OCI-M1 (cell line): ENCODE measurements at places on chromosomes 11 and 22.

DNA sequence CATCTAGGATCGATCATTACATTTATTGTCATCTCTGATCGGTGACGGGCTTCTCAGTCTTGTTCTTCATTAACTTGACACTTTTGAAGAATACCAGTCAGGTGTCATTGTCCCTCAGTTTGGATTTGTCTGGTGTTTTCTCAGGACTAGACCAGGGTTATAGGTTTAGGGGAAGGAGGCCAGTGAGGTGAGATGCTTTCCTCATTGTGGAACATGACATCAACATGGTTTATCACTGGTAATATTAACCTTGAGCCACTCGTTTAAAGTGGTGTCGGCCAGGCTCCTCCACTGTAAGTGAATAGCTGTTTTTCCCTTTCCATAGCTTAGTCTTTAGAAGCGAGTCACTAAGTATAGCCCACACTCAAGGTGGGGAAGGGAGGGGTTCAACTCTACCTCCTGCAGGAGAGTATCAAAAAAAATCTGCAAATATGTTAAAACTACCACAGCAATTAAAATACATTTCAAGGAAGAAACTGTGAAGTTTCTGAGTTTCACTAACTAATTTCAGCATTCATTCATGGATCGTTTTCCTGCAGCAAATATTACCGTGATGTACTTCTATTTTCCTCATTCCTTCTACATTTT, 42.0 kb downstream of the KCNQ1OT1 start:
- DNase-seq = no peak

- DNase-seq = no peak
Observed at GRCh38 chr11:61108847-61109585, 6.7 kb downstream of the CD5 start.

- peak; percentile 84 for DNase-seq
Observed at GRCh38 chr11:119144825-119145486, 3.9 kb upstream of the ABCG4 start.

GRCh38 chr11:63462137-63462536, 28.8 kb downstream of the PLAAT5 start:
- DNase-seq = peak; percentile 50

DNA sequence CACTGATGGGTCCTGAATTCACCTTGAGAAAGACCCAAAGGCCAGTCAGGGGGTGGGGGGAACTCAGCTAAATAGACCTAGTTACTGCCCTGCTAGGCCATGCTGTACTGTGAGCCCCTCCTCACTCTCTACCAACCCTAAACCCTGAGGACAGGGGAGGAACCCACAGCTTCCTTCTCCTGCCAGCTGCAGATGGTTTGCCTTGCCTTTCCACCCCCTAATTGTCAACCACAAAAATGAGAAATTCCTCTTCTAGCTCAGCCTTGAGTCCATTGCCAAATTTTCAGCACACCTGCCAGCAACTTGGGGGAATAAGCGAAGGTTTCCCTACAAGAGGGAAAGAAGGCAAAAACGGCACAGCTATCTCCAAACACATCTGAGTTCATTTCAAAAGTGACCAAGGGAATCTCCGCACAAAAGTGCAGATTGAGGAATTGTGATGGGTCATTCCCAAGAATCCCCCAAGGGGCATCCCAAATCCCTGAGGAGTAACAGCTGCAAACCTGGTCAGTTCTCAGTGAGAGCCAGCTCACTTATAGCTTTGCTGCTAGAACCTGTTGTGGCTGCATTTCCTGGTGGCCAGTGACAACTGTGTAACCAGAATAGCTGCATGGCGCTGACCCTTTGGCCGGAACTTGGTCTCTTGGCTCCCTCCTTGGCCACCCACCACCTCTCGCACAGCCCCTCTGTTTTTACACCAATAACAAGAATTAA, 2.4 kb upstream of the TTC36 start:
- DNase-seq = no peak

DNA sequence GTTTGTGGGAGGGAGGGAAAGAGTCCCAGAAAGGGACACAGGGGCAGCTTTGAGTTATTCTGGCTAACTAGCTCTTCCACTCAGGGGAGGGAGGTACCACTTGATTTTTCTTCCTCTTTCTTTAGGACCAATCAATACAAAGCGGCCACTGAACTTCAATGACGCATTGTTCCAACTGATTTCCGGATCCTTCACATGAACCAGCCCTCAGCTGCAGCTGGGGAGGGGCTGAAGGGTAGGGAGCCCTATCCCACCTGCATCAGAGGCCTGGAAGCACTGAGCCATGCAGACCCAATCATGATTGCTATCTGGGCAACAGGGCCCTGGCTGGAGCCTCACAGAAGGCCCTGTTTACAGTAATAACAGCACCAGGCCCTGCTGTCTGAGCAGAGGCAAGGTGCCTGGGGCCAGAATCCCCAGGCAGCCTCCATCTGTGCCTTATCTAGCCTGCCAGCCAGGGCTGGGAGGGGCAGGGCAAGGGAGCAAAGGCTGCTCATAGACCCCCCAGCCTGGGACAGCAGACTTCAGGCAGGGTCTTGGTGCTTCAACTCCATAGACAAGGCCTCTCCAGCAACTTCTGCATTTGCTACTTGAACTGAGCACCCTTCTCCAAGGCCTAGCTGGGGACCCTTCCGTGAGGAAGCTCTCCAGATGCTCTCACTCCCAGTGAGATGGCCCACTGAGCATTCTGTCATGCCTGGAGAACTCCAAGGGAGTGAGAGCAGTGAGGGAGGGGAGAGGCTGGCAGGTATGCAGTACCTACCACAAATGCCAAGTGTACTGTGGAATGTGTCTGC, 22.5 kb downstream of the CLPB start:
- peak; percentile 100 for DNase-seq

DNA sequence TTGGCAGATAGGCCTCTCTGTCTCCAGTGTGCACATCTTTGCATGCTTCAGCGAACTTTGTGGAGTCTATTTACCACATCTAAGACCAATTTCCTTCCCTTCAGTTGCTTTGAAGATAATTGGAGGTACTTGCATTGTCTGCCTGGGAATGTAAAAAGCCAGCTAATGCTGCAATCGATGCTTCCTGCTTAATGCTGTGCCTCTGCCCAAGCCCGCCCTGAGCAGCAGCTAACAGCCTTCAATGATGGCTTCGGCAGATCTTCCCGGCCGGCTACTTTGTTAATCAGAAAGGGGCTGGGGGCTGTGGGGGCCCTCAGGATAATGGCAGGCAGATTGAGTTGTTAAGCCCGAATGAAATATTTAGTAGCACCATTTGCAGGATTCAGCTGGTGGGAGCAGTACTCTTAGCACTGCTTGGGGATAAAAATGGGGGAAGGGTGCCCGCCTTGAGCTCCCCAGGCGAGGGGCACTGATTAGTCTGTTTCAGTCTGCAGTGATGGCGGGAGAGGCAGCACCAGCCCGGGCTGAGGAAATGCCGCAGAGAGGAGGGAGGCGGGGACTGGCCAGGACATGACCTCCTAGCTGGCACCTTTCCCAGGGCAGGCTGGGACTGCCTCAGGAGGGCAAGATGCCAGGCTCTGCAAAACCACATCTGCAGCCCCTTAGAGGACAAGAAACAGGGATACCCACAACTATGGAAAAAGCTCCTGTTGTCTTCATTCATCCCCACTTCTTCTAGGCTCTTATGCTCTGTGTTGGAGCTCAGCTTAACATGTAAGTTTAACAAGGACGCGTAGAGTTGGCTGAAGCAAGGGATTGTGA, 460.0 kb downstream of the BUD13 start:
- no peak for DNase-seq

- DNase-seq = no peak
Observed at GRCh38 chr11:47241841-47242301, 6.7 kb downstream of the ACP2 start.

- DNase-seq = no peak
Observed at GRCh38 chr11:108669711-108670110, 4.8 kb downstream of the DDX10 start.

GRCh38 chr22:23225724-23226496, 45.6 kb downstream of the BCR start:
- no peak for DNase-seq
